ENCODE measurements at places on chromosomes 12 and 14. TPM values are rescaled to one million over a fixed set of nuclear protein-coding genes. Genes with fewer than 3 reads are reported as not detected.

SMAGP gene
- total RNA-seq, result 9.3 TPM

SLC5A8 gene
- not detected for total RNA-seq

YY1 gene
- 41.4 TPM for total RNA-seq

LRRC10 gene
- total RNA-seq, result not detected

NYNRIN gene
- 15.1 TPM for total RNA-seq

MUCL1 gene
- not detected for total RNA-seq

Data from posterior vena cava (tissue), 2 donors.